Central memory CD8-positive, alpha-beta T cell (primary cell): ENCODE measurements at places on chromosomes 6 and 20.

DNA sequence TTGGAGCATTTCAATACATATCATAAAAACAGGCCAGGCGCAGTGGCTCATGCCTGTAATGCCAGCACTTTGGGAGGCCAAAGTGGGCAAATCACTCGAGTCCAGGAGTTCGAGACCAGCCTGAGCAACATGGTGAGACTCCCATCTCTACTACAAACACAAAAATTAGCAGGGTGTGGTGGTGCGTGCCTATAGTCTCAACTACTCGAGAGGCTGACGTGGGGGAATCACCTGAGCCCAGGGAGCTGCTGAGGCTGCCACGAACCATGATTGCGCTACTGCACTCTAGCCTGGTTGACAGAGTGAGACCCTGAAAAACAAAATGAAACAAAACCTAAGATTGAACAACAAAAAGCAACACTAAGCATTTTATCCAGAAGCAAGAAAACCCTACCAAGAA lies 47.2 kb downstream of the BACH2 start:
- H3K4me1 ChIP-seq = peaks cover 5% of the 10 kb centered on the region
- DNase-seq = no peak
- H3K27ac ChIP-seq = no peak overlapping the region
- H3K36me3 ChIP-seq = peaks cover 7% of the 10 kb centered on the region
- no peaks in the 10 kb centered on the region for H3K27me3 ChIP-seq
- H3K4me3 ChIP-seq = no peak overlapping the region

- no peaks in the 10 kb centered on the region for H3K4me1 ChIP-seq
- H3K27ac ChIP-seq = no peak overlapping the region
- H3K36me3 ChIP-seq = no peaks in the 10 kb centered on the region
- no peaks in the 10 kb centered on the region for H3K27me3 ChIP-seq
- no peak overlapping the region for H3K4me3 ChIP-seq
These were observed 36.8 kb upstream of the RGS17 start for GRCh38 chr6:153167907-153168306.

DNA sequence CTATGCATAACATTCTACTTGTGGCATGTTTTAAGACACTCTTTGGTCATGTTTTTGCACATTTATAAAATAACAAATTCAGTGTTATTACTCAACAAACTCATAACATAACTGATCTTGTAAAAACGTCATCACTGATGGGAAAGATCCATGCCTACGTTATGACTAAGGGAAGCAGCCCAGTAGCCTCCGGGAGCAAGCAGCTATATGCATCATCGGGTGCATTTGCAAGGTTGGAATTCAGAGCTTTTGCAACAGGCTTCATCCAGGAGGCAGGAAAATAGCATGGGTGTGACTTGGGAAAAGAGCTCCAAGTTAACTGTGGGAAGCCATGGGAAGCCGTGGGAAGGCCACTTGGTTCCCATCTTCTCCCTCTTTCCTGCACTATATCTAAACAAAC lies 271.6 kb upstream of the SGK1 start:
- no peaks in the 10 kb centered on the region for H3K4me1 ChIP-seq
- no peak overlapping the region for H3K4me3 ChIP-seq
- no peak for DNase-seq
- peaks cover 11% of the 10 kb centered on the region for H3K27me3 ChIP-seq
- no peaks in the 10 kb centered on the region for H3K36me3 ChIP-seq

DNA sequence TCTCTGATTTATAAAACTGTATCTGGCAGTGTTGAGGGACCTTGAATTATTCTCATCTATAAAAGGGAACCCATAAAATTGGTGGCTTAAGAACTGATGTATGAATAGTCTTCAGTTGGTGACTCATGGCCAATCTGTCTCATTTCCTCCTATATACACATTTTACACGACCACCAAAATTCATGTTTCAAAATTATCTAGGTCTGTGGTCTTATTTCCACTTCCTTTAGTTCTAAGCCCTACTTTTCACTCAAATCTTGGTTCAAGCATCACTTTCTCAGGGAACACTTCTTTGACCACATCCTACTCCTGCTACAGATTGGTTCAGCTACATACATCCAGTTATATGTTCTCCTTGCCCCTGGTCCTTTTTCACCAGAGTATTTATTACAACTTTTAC lies 18.6 kb upstream of the ENPP1 start:
- peaks cover 2% of the 10 kb centered on the region for H3K36me3 ChIP-seq
- DNase-seq = no peak
- no peaks in the 10 kb centered on the region for H3K4me1 ChIP-seq
- H3K27me3 ChIP-seq = peaks cover 10% of the 10 kb centered on the region

DNA sequence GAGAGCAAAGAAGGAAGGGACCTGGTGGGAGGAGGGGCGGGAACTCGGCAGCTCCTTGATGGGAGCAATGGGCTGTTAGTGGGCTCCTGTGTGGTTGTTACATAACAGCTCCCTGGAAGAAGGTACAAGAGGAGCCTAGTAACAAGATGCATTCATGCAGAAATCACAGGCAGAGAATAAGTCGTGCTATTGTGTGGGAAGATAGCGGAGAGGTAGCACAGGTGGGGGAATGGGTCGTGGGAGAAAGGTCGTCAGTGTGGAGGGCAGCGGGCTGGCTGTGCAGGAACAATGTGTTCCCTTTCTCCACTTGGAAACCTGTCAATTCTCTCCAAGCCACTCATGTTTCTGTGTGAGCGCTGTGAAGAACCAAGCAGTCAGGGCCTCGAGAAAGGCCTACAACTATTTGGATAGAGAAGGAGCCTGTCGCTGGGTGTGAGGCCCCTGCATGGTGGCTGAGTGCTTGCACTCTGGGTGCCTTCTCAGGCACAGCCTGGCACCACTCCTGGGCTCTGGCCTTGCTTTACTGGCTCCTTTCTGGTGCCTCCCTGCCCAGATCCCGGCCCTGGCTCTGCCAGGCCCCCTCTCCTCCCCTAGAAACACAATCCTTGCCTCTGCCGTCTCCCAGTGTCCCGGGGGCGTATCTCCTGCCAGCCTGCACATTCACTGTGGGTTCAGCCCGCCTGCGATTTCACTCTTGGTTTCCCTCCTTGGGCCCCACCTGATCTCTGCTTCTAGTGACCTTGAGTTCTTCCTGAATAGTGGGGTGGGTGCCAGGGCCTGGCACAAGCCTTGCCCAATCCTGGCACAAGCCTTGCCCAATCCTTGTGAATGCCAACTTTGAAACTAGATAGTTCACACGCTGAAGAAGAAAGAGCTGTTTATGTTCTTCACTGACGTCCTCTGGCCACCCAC lies 7.4 kb upstream of the FGD2 start:
- H3K36me3 ChIP-seq = peaks cover 2% of the 10 kb centered on the region
- DNase-seq = no peak
- H3K4me3 ChIP-seq = no peak overlapping the region
- H3K4me1 ChIP-seq = no peaks in the 10 kb centered on the region
